Right hindlimb (tissue), 1 donor: ENCODE measurements at places on chromosomes 7 and 10.

GRCh38 chr7:75987026-75987804, 7.2 kb downstream of the TMEM120A start:
- DNase-seq = no peak

GRCh38 chr10:131076356-131076755, 235.2 kb downstream of the TCERG1L start:
- DNase-seq = no peak

- no peak for DNase-seq
Observed at GRCh38 chr7:135774284-135774683, 25.7 kb upstream of the FAM180A start.

GRCh38 chr10:99964791-99965190, 45.0 kb downstream of the DNMBP start:
- no peak for DNase-seq

DNA sequence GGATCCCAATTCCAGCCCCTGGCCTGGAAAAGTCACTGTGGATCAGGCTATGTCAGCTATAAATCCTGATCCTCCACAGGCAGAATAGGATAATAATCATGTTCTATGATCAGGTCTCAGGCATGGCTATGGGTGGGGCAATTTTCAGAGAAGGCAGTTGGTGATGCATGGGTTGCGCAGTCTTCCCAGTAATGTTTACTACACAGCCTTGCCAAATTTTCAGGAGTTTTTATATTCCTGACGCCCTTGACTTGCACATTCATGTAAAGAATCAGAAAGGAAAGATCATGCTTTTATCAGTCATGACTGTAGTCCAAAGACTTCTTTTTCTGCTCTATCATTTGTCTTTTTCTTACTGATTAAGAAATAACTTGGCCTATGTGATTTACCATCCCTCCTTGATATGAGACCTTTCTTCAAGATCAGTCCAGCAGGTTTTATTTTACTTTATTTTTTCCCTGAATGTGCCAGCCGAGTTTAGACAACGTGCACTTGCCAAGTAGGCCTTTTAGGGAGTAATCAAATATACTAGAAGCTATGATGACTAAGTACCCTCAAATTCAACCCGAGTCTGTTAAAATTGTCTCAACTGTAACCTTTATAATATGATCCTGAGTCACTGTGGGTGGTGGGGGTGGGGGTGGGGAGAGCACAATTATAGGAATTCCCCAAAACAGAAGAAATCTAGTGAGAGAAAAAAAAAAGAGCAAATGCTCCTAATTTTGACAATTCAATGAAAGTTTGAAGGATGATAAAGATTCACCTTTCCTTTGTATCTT, 31.9 kb downstream of the ARL4A start:
- DNase-seq = peak; percentile 30

- DNase-seq = no peak
Observed at GRCh38 chr10:7598771-7599170, 68.0 kb downstream of the ITIH5 start.

DNA sequence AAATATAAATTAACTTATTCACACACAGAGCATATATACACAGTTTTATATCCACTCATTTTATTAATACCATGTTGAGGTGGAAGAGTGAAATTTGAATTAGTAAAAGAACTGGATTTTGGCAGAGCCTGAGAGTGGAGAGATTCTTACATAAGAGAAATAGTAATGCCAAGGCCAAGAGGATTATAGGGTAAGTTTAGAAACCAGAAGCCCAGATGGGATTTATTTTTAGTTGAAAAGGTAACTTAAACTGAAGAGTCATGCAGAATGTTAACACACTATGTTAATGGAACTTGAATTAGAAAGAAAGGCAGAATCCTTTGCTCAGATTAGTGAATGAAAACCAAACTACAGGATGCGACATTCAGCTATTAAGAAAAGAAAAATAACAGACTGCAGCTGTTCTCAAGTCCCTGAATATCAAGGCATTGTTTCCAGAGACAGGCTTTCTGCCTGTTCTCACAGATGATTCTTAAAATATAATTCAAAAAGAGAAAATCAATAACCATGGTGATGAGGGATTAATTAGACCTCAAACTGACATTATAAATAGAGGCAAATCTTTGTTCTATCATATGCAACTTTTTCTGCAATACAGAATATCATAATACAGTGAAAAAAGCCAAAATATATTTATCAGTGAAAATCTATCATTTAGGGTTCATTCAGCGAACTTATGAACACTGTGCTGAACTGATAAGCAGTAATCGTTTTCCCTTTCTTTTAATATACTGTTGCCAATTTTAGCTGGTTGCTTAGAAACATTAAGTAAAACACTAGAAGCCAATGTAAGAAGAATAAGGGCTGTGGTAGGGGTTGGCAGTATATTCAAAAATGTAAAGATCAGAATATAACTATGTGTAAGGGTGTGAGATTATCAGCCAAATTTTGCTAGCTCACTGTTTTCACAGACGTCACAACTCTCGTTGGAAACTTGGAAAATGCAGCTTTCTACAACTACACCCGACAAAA, 34.4 kb downstream of the HECTD2 start:
- DNase-seq = no peak

GRCh38 chr10:120841522-120842189, 9.5 kb upstream of the WDR11 start:
- DNase-seq = no peak
